ENCODE measurements at places on chromosomes 11 and 22. TPM values are rescaled to one million over a fixed set of nuclear protein-coding genes. Genes with fewer than 3 reads are reported as not detected.
A peak's percentile ranks its signal among the peaks of the same experiment; 100 is the strongest.

DNA sequence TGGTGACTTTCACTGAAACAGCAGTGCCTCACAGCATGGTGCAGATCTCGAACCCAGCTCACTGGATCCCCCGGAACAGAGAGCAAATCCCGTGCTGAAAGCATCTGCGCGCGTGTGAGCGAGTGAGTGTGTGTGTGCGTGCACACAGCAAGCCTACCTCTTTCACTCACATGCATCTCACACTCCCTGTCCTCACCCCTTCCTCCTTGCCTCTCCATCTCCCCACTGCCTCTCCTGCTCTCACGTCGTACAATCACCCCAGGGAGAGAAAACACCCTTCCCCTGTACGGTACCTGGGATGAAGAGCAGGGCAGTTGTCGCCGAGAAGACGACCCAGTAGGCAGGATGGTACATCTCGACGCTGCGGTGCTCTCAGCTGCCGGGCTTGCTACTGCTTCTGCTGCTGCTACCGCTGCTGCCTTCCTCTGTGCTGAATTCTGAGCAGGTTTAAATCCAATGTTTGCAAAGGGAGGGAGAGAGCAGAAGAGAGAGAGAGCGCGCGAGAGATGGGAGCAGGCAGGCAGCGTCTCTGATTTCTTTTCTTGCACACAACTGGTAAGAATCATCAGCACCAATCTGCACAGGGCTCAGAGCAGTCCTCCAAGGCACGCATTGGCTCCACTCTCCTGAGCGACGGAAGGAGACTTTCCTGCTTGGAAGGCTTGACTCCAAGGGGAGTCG, at the start of gene OPCML:
Gene OPCML (minus strand): TSS at position 531 of the 681 bp plus-strand sequence.
- no peak within 1 kb of the TSS for H3K4me3 ChIP-seq
- peaks cover 63% of the 10 kb centered on the region for H3K27me3 ChIP-seq
- peaks cover 3% of the 10 kb centered on the region for H3K36me3 ChIP-seq
- no peak within 1 kb of the TSS for H3K27ac ChIP-seq

DNA sequence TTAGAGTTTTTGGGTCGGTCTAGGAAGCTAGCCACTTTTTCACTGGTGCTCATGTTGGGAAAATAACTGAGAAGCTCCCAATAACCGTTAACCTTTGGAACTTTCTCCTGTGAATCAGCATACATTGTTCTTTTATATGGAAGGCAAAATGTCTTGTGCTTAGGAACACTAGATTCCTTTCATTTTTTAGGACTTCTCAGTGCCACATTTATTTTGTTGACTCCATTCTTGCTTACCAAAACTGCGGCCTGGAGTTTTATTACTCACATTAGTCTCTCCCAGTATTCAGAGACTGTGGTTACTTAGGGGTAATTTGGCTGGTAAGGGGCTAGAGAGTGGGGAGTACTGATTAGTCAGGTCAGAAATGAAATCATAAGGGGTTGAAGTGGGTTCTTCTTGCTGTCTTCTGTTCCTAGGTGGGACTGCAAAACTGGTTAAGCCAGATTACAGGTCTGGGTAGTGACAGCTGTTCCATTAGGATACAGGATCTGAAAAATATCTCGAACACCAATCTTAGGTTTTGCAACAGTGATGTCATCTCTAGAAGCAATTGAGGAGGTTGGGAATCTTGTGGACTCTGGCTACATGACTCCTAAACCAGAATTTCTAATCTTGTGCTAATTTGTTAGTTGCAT, 631.4 kb upstream of the LUZP2 start:
- no peaks in the 10 kb centered on the region for H3K36me3 ChIP-seq
- no peak for DNase-seq
- H3K27me3 ChIP-seq, result no peaks in the 10 kb centered on the region

DNA sequence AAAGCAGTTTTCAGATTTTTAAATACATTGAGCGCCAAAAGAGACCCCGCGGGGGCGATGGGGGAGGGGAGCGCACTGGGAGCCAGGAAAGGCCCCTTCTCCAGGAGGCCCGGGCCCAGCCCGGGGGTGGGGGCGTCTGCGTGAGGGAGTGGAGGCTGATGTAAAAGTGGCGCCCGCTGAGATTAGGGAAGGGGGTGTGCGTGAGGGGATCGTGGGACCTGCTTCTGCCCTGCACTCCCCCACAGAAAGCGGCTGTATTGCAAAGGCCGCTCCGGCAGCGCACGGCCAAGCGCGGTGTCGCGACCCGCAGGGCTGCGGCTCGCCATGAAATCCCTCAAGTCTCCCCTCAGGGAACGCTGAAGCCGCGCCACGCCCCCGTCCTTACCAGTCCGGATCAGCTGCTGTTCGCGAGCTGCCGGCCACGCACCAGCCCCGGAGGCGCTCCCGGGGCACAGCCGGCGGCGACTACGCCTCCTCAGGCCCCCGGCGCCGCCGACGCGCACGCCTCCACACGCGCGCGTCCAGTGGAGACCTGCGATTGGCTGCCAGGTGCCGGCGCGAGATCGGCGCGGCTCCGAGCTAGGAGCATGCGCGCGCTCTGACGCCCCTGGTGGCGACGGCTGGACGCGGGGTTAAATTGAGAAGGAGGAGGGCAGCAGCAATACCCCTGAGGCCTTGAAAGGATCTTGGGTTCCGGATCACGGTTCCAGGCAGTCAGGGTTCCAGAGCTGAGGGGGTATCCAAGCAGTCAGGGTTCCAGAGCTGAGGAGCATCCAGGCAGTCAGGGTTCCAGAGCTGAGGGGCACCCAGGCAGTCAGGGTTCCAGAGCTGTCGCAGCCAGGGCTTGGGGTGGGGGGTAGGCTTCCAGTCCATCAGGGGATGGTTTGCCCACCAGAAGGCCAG, at the start of gene ZNF280B:
Gene ZNF280B (minus strand): TSS at position 469 of the 903 bp plus-strand sequence. CDS start 19,344 bp downstream, outside the sequence.
- peaks cover 25% of the 10 kb centered on the region for H3K4me1 ChIP-seq
- H3K27ac ChIP-seq, result peak within 1 kb of the TSS; percentile 49
- H3K4me3 ChIP-seq, result peak within 1 kb of the TSS; percentile 88

DNA sequence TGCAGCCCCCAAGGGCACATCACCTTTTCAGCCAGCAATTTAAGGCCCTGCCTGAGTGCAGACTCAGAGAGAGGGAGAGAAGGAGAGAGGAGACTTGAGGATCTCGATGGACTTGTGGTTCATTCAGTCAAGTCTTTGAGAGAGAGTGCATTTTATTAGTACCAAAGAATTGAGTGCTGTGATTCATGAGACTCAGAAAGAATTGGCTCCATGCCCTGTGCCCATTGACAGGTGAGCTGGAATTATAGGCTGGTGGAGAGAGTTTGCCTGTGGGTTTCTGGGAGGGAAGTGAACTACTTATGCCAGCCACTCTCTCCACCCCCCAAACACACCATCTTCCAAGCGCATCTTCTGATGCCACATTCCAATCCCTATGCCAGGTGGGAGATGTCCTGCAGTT, 236.8 kb downstream of the MN1 start:
- H3K36me3 ChIP-seq, result peaks cover 2% of the 10 kb centered on the region
- DNase-seq, result no peak

DNA sequence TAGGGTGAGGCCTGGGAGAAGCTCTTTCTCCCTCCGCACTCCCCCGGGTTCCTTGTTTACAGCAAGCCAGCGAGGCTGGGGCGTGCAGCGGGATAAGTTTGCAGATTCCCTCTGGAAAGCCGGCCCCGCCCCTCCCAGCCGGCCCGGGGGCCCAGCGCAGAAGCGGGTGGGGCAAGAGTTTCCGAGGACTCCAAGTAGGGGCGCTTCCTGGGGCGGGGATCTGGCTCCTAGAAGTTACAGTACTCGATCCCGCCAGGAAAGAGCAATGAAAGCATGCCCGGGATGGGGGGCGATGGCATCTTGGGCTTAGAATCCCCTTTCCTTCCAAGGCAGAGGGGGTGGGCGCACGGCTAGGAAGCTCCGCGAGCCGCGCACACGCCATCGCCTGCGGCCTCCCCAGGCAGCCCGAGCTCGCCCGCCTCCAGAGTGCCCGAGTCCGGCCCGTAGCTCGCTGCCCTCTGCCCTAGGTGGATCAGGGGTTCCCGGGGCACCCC, 385 bp downstream of the TST start:
- no peaks in the 10 kb centered on the region for H3K27me3 ChIP-seq
- H3K27ac ChIP-seq, result no peak overlapping the region
- H3K4me3 ChIP-seq, result peak overlapping the region; percentile 91
- H3K4me1 ChIP-seq, result peaks cover 3% of the 10 kb centered on the region

GRCh38 chr22:34687116-34687515, 378.8 kb upstream of the ISX start:
- no peak overlapping the region for H3K27ac ChIP-seq
- H3K4me3 ChIP-seq, result no peak overlapping the region
- no peaks in the 10 kb centered on the region for H3K4me1 ChIP-seq
- DNase-seq, result no peak
- peaks cover 7% of the 10 kb centered on the region for H3K27me3 ChIP-seq

DNA sequence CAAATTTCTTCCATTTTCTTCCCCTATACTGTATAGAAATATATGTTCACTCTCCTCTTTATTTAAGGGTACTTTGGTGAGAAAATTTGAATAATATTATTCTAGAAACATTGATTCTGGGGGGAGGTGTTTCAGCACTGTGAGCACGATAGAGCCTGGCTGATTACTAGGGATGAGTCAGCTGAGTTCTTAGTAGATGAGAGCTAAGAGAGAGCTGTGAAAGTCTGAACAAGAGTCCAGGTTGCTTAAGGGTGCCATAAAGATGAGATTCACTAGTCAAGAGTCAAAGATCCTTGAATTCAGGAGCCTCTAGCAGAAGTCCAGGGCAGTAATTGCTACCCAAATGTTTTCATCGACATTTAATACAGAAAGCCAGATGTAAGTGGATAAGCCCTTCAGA, 756.6 kb upstream of the API5 start:
- no peak overlapping the region for H3K4me3 ChIP-seq
- no peak overlapping the region for H3K27ac ChIP-seq
- no peaks in the 10 kb centered on the region for H3K27me3 ChIP-seq
- H3K4me1 ChIP-seq, result no peaks in the 10 kb centered on the region
- no peaks in the 10 kb centered on the region for H3K36me3 ChIP-seq
- DNase-seq, result no peak

CCDC116 gene
- total RNA-seq, result not detected

HSPB2 gene
- total RNA-seq, result not detected

CASP4 gene
- 102 TPM for total RNA-seq

ROBO3 gene
- total RNA-seq, result 18.0 TPM

SOX6 gene
- not detected for total RNA-seq

SHANK3 gene
- total RNA-seq, result 0.07 TPM

ADM2 gene
- 2.4 TPM for total RNA-seq

APOBEC3C gene
- 35.9 TPM for total RNA-seq

GSTT2B gene
- total RNA-seq, result not detected

RASD2 gene
- total RNA-seq, result 1.4 TPM

Data from T-helper 17 cell (primary cell).